Uterus (tissue), 4 donors: ENCODE measurements at places on chromosomes 4 and X. TPM values are rescaled to one million over a fixed set of nuclear protein-coding genes. Genes with fewer than 3 reads are reported as not detected.

DNA sequence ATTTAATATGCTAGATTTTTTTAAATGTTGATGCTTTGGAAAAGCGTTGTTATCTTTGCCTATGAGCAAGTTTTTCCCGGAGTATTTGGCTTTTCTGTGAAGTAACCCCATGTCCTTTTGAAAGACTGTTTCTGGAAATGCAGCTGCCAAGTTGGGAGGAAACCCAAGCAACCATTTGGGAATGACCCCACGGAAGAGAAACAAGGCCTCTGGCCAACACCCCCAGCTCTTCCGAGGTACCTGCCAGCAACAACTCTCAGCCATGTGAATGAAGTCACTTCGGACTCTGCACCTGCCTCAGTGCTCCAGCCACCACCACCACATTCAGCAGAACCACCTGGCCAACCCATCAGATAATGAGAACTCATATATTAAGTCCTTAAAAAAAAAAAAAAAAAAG lies 36.2 kb upstream of the DHRSX start:
- peak; percentile 22 for DNase-seq

- peak; percentile 61 for DNase-seq
Measured at GRCh38 chrX:64394874-64395567, at the start of gene MTMR8. Gene MTMR8 (minus strand): TSS chrX:64395452. CDS start chrX:64395363, 89 bp downstream.

GRCh38 chrX:39140581-39140980 lies 339.3 kb downstream of the MID1IP1 start:
- DNase-seq = no peak

DNA sequence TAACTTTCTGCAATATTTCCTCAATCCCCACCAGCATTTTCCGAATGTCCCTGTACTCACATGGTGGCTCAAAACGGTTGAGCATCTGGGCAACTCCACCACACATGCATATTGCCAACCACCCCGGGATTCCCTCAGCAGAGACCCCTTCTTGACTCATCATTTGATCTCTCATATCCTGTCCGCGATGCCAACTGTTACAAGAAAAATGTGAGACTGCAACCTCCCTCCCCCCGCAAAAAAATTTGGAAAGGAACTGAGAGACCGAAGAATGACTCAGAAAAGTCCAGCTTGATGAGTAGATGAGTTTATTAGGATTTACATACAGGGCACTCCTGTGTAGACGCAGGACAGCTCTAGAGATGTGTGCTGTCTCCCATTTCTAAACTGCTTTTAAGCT lies 561.4 kb downstream of the ZIC3 start:
- DNase-seq = no peak

DNA sequence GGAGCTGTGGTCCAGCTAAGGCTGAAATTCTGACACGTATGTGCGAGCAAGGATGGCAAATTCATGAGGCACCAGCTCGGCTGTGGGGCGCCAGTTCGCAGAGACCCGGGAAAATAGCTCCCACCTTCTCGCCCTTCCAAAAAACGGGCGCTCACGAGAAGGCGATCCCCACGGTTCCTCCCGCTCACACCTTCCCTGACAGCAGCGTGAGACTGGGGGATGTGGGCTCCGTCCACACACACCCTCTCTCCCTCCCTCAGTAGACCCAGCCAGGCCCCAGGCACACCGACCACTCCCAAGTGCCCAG lies 584 bp downstream of the GPC3 start:
- DNase-seq = no peak

DNA sequence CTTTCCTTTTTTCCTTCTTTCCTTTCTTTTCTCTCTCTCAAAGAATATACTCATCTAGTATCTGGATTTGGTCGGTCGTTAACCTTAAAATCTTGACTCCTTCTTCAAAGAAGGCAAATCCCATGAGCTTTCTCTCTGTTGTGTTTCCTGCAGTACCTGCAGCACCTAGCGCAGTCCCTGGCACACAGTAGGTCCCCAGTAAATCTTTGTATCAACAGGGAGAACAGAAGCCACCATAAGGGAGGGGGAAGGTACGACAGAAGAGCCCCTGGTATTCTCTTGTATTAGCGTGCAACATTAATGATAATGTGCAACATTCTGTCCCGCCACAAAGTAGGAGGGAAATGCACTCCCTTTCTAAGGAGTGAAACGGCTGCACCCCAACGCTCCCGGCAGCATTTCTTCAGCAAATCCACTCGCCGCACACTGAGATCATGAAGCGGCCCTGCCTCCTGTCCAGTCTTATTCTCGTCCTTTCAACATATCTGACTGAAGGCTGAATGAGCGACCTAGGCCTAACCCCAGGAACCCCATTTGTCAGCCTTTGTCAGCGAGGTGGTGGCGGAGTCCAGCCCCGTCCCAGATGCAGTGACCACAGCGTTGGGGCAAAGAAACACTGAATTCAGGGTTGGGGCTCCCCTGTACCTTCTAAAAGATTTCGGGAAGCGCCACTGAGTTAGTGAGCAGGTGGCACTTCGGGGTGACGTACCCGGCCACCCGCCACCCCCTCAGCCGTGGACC lies 133.7 kb downstream of the AMELX start:
- DNase-seq = peak; percentile 35

GRCh38 chr4:85889314-85889713 lies 414.4 kb downstream of the ARHGAP24 start:
- DNase-seq = no peak

GRCh38 chr4:88982757-88983156 lies 74.2 kb downstream of the FAM13A start:
- no peak for DNase-seq

- DNase-seq = no peak
Measured at GRCh38 chrX:53223955-53224859, 800 bp downstream of the KDM5C start.

DNA sequence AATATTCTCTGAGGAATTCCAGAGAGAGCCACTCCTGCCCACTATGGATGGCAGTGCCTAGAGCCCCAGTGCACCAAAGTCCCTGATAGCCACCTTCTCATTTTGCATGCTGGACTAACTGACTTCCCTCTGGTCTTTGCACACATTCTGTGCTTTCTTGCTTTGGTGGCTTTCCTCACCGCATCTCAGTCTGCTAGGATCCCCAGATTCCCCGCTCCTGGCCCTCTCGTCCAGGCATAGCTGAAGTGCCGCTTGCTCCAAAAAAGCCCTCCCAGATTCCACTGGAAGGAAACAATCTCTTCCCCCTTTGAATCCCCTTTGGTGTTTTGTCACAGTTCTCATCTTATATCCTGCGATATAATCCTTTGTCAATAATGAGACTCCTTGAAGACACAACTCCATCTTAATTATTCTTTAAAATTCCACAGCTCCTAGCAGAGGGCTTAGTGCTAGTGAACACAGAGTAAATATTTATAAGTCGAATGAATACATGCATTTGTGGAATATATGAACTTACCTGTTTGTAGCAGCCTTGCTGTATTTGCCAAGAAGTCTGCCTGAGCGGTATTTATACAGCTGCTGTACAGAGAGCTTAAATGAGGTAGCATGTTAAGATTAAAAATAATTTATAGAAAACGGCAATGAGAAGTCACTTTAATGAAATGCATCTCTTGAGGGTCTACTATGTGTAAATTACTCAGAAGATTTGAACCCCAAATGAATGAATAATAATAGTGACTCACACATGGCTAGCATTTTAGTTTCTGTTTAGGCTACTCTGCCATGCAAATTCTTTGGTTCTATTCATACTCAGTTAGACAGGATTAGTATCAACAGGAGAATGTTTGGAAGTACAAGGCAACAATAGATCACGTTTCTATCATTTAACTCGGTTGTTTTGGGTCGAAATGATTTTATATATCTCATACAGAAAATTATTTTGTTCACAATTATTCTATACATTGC lies 421.9 kb upstream of the TENM3 start:
- no peak for DNase-seq

GRCh38 chr4:98352940-98353339 lies 91.8 kb downstream of the RAP1GDS1 start:
- DNase-seq = no peak

DNA sequence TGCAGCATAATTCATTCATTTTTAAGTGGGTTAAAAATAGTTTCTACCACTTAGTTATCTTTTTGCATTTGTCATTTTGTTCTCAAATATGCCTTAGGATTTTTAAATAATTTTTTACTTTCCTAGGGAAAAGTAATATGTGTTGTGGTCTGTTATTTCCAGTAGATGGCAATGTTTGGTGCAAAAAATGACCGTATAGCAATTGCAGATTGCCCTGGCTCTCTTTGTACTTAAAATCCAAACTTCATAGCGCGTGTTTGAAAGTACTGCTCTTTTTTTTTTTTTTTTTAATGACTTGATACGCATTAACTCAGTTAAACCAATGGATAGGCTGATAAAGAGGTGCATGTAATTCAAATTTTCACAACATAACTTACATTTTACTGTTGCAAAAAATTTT lies 74.4 kb upstream of the RBMX start:
- no peak for DNase-seq

DNA sequence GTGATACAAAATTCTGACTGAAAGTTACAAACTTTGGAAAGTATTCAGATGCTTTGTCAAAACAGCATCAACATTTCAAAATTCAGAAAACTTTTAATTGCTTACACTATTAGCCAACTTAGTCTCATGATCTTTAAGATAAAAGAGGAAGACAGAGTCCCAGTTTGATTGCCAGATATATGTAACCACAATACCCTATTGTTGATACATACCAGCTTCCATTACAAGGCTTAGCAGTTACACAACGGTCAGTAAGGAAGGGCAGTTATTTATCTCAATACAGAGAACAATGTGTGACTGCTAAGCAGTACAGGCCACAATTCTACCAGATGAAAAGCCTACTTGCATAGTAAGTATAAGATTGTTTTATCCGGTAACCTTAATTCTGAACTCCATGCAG lies 138.4 kb downstream of the SPANXN3 start:
- no peak for DNase-seq

GRCh38 chr4:84862064-84862463 lies 104.4 kb downstream of the WDFY3 start:
- DNase-seq = no peak

DNA sequence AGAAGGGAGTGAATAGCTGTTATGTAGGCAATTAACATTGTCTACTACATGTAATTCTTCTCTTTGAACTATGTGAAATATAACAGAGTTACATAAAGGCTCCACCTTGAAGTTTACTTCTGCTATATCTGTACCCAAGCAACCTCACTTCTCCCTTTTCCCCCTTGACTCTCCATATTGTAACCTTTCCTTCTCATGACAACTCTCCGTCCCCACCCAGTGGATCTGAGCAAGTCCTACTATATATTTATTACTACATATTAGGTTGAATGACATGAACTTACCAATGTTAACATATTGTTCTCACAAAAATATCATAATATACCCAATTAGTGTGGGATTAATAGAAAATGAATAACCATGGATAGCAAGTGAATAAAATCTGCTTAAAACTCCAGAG lies 93.2 kb upstream of the ATP8A1 start:
- no peak for DNase-seq

DNA sequence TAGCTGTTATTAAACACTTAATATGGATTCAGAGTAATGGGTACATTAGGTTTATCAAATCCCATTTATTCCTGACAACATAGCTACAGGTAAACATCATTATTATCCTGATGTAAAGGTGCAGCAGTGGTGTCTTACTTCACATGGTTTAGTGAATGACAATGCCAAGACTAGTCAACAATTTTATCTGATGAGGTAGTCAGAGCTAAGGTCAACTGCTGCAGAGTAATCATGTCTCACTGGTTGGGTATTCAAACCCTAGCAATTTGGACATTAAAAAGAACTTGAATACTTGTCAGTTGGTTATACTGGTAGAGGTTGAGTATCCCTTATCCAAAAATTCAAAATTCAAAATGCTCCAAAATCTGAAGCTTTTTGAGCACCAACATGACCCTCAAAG lies 117.6 kb downstream of the MAB21L2 start:
- DNase-seq = no peak

GRCh38 chr4:6808259-6808658 lies 25.7 kb downstream of the KIAA0232 start:
- no peak for DNase-seq

GRCh38 chr4:189504220-189504619 lies 436.5 kb upstream of the FRG1 start:
- no peak for DNase-seq

- DNase-seq = no peak
Measured at GRCh38 chr4:188423039-188423438, 283.8 kb downstream of the TRIML1 start.

DNA sequence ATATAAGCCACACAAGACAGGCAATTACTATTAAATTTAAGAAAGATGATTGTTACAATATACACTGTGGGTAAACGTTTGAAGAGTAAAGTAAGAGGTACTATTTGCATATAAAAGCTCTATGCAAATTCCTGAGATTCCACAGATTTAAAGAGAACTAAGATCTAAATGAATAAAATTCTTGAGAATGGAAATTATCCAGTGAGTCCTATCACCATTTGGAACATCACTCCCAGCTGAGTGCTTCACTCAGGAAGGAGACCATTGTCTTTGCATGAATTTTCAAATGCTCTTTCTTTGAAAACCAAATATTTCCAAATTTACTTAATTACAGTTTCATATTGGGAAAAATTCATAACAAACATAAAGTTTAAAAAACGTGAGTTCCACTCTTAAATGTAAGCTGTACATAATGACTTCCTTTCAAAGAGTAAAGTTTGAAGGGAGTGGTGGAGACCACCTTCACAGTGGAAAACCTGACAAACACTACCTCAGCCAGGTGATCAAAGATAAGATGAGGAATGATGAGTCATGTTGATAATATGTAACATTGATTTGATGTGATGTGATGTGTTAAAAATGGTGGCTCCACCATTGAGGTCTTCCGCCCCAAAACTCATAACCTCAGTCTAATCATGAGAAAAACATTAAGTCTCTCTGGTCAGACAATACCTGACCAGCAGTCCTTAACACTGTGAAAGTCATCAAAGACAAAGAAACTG lies 159.9 kb downstream of the BANK1 start:
- DNase-seq = no peak

- no peak for DNase-seq
Measured at GRCh38 chr4:146310319-146311021, 96.1 kb downstream of the REELD1 start.

- no peak for DNase-seq
Measured at GRCh38 chrX:141669689-141670088, 28.9 kb downstream of the SPANXD start.

GLRA2 gene
- not detected for total RNA-seq

UGT2B10 gene
- not detected for total RNA-seq

F11 gene
- 0.48 TPM for total RNA-seq

DHRSX gene
- 6.4 TPM for total RNA-seq

KCND1 gene
- not detected for total RNA-seq

NIPAL1 gene
- not detected for total RNA-seq

PNMA6A gene
- 2.3 TPM for total RNA-seq

C1GALT1C1 gene
- total RNA-seq = 39.3 TPM

CDKL2 gene
- total RNA-seq = 3.1 TPM

CCKAR gene
- total RNA-seq = not detected

QDPR gene
- total RNA-seq = 48.5 TPM

CTAG2 gene
- not detected for total RNA-seq

GPR82 gene
- total RNA-seq = 0.29 TPM

CABS1 gene
- not detected for total RNA-seq

MAGEA1 gene
- total RNA-seq = not detected

MAGEA2B gene
- not detected for total RNA-seq

CYLC1 gene
- total RNA-seq = not detected
